Stimulated activated CD4-positive, alpha-beta T cell treated with anti-CD3 and anti-CD28 coated beads, Interleukin-2, amount 100 ng/mL, for 4 hours (primary cell): ENCODE measurements at places on chromosomes 13 and 19.

DNA sequence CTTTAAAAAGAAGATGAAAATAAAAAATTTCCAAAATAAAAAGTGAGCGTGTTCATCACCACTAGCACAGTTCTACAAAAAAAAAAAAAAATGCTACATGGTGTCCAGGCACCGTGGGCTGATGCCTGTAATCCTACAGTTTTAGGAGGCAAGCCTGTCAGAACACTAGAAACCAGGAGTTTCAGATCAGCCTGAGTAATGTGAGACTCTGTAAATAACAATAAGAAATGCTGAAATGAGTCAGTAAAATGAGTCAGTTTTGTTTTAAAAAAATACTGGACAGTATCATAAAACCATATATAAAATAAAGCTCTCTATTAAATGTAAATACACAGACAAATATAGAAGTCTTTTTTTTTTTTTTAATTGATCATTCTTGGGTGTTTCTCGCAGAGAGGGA lies 30.0 kb downstream of the ZNF91 start:
- DNase-seq = no peak

GRCh38 chr13:21347753-21348318 lies 111.3 kb downstream of the ZDHHC20 start:
- DNase-seq = no peak

- DNase-seq = no peak
These were observed 21.4 kb downstream of the NUFIP1 start for GRCh38 chr13:44967704-44968433.

GRCh38 chr19:58572026-58572817 lies 913 bp downstream of the MZF1 start:
- DNase-seq = no peak

DNA sequence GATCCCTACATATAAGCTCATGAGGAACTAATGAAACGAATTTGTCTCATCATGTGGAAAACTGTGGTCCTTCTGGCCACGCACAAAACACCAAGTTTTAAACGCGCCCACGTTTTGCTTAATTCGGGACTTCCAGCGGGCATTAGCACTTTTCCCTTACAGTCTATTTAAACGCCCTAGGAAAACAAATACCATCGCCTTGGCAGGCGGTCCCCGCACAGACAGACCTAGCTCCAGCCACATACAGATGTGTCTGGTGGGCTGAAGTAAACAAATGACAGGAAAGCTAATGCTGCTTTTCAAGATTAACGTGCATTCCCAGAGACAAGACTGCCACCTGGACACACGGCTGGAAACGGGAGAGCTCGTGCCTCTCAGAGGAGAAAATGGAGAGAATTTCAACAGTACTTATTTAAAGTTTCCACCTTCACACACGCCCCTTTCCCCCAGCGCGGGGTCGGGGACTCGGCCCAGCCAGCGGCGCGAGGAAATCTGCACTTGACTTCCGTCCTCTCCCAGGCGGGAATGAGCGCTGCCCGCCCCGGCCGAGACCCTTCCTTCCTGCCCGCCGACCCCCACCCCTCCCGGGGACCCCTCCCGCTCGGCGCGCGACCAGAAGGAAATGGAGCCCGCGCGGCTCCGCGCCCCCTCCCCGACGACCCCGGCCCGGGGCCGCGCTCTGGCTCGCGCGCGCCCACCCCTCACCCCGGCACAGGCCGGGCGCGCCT lies 931 bp downstream of the USP12 start:
- peak; percentile 21 for DNase-seq

- no peak for DNase-seq
These were observed 47.5 kb downstream of the OXGR1 start for GRCh38 chr13:96946709-96947311.

DNA sequence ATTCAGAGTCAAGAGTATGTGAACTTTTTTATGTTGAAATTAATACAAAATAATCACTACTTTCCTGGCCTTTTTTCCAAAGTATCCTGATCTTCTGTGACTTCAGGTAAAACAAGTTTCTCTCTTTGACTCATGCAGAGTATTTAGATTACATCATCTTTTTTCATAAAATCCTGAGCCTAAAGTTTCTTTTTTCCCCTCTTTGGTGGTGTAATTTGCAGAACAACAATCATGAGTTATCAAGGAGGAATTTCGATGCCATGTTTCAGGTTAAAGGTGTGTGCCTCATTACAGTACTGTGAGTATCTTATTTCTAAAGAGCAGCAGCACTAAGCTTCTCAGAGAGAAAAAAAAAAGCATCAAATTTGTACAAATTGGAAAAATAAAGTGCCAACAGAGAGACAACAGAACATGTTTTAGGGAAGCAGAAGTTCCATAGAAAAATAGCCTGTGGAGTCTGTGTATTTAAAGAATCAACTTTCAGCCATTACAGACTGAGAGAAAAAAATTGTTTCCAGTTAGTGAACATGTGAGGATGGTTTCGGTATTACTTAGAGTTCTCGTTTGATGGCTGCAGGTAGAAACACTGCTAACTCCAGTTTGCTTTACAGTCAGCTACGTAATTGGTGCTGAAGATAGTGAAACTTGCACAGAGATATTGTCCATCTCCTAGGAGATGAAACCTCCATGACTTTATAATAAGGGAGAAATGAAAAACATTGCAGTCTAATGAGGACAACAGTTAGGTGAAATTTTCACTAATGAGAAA lies 78.1 kb upstream of the PCDH9 start:
- no peak for DNase-seq

DNA sequence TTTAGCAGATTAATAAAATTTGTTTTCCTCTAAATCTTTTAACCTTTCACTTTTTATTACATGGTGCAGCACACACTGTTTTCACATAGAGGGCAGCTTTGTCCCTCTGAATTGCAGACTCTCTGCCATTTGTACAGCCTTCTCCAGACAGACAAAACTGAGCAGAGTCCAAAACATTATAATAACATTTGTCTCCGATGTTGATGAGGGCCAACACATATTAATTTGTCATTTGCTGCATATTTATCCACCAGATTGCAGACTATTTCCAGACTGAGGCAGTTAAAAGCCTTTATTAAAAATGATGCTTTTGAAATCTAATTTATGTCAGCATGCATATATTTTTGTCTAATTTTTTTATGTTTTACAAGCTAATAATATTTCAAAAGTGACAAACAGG lies 1251.9 kb upstream of the SLC10A2 start:
- DNase-seq = no peak

- no peak for DNase-seq
These were observed 149.6 kb downstream of the IER2 start for GRCh38 chr19:13299838-13300237.

DNA sequence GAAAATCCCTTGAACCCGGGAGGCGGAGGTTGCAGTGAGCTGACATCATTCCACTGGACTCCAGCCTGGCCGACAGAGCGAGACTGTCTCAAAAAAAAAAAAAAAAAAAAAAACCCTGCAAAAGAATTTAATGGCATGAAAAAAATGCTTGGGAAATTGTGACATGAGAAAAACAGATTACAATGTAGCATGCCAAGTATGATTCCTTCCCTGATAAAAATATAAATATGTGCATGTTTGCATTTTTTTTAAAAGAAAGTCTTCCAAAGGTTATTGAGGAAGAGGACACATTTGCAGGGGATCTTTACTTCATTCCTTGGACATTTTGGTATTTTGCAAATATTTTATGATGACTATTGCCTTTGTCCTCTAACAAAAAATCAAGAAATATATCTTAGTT lies 14.5 kb upstream of the ZBTB32 start:
- no peak for DNase-seq

GRCh38 chr13:46845146-46845545 lies 48.2 kb upstream of the ESD start:
- no peak for DNase-seq

GRCh38 chr13:34926508-34926907 lies 15.6 kb upstream of the NBEA start:
- DNase-seq = no peak

DNA sequence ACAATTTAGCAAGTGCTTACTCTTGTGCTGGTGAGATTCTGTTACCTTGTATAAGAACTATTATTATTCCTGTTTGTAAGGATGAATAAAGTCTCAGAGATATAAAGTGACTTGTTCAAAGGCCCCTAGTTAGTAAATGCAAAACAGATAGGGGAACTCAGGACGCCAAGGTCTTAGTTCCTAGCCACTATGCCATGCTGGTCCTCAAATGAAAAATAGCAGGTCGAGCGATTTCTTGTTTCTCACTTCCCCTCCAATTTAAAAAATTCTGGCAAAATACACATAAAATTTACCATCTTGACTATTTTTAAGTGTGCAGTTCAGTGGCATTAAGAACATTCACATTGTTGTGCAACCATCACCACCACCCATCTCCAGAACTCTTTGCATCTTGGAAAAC lies 1.1 kb downstream of the TECR start:
- no peak for DNase-seq
